ENCODE measurements at places on chromosomes 1 and 21.

DNA sequence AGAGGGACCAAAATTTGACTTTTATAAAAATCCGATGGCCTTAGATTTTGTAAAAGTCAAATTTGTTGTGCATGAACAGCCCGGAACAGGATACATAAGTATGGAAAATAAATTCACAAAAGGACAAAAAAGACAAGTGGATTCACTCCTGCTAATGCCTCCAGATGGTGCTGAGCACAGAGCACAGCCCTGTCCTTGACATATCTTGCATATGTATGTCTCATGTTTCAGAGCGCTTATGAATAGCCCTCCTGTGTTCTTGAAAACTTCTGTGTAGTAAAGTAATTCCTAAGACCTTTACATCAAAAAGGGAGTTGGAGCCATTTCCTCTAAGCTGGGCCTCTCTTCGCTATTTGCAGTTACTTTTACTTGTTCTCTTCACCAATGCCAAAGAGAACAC lies 110.7 kb upstream of the RAB3GAP2 start:
- DNase-seq: no peak

GRCh38 chr21:25983745-25984144 lies 186.8 kb downstream of the APP start:
- no peak for DNase-seq

DNA sequence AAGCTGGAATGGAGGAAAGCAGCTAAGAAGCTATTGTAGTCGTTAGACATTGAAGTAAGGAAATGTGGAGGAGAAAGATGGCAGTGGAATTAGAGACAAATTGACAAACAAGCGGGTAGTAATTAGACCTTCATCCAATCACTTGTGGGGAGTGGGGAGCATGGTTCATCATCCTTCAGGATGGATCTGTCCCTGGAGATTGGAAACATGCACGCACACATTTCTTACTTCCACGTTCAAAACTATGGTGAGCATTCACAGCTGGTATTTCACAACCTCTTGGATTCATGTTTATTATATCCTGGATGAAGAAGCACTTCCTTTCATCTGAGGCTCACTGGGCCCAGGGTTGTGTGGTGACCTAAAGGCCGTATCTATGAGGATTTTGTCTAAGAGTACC lies 188.1 kb downstream of the ST6GALNAC3 start:
- DNase-seq: no peak

GRCh38 chr1:185886046-185886445 lies 151.9 kb downstream of the HMCN1 start:
- DNase-seq: no peak

DNA sequence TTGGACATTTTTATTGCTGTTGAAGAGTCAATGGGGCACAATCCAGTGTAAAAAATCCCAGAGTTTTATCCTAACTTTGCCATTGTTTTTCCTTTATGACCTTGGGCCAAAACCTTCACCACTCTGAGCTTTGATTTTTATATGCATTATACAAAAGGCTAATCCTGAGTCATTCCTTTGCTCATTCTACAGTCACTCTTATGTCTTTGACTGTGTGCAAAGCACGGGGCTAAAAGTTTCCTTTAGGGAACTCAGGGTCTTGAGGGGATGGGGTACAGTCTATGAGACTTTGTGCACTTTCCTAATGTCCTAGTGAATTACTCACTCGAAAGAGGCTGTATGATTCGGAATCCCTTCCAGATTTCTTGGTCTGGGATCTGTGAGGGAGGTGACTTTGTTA lies 543.2 kb upstream of the CAMK1G start:
- no peak for DNase-seq

DNA sequence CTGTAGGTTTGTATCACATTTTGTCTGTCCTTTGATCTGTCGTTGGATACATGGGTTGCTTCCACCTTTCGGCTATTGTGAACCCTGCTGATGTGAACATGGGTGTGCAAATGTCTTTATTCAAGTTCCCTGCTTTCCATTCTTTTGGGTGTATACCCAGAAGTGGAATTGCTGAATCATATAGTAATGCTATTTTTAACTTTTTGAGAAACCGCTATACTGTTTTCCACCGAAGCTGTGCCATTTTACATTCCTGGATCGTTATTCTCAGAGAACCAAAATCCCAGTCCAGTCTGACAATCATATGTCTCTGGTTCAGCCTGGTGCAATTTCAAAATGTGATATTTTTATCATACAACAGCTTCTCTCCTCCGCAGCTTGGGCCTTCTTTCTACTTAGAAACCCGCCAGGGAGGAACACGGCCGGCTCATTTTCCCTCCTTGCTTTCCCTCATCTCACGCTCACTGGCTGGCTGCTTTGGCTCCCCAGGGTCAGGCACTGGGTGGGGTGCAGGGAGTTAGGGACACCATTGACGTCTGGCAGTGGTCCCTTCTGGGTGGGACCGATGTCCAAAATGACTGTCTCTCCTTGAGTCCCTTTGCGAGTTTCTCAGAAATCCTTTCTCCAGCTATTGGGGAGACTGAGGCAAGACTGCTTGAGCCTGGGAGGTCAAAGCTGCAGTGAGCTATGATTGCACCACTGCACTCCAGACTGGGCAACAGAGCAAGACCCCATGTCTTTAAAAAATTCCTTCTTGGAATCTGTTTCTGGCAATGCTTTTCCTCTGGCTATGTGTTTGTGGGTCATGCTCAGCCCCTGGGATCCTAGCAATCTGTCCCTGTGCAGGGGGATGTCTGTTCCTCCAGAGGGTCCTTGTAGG lies 73.5 kb upstream of the AKT3 start:
- no peak for DNase-seq

DNA sequence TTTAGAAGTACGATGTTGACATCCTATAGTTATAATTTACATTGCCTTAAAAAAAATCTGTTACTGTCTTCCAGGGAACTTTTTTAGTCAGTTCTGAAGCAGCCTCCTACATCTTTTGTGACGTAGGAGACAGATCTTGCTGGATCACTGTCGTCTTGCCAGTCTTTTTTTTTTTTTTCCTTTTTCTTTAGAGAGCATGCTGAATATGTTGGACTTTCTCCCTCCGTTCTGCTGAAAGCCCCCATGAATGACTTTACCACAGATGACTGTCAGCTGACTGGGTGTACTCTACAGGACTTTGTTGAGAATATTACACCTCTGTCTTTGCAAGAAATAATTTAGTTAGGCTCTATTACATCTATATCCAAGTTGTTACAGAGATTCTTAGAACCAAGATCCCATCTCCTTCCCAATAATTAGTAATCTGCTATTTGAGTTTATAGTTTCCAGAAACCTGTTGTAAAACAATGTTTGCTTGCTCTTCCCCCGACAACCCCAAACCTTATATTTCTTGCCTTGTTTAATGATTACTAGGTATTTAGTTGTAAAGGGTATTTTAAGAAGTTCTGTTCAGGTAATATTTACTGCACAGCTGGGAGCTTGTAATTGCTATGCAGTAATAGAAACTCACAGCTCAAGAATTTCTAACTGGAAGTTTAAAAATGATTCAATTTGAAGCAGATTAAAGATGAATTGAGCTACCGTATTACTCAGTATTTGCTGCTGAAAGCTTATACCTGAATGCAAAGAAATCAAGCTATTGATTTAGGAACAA lies 61.8 kb downstream of the RASAL2 start:
- no peak for DNase-seq

- DNase-seq: no peak
These were observed 611.2 kb upstream of the PLXNA2 start for GRCh38 chr1:208855403-208855802.

GRCh38 chr1:163174524-163175437 lies 27.9 kb downstream of the RGS5 start:
- no peak for DNase-seq

DNA sequence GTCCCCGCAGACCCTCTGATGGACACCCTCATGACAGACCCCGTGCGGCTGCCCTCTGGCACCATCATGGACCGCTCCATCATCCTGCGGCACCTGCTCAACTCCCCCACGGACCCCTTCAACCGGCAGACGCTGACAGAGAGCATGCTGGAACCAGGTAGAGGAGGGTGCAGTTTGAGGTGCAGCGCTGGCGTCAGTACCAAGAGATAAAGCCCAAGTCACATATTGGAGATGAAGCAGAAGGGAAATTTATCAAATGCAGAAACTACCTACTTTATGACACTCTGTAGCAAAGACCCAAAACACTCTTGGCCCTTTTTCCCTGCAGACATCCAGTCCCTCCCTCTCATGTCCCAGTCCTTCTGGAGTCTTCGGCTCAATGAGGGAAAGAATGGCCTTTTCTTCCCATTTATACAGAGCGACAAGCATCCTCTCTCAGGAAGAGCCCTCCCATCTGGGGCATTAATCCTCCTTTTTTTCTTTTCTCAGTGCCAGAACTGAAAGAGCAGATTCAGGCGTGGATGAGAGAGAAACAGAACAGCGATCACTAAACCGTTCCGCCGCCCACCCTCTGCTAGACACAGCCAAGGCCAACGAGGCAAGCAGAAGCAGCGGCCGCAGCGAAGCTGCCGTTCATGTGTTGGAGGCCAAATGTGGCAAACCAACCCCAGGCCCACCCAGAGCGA lies 30.8 kb upstream of the KIF1B start:
- no peak for DNase-seq

DNA sequence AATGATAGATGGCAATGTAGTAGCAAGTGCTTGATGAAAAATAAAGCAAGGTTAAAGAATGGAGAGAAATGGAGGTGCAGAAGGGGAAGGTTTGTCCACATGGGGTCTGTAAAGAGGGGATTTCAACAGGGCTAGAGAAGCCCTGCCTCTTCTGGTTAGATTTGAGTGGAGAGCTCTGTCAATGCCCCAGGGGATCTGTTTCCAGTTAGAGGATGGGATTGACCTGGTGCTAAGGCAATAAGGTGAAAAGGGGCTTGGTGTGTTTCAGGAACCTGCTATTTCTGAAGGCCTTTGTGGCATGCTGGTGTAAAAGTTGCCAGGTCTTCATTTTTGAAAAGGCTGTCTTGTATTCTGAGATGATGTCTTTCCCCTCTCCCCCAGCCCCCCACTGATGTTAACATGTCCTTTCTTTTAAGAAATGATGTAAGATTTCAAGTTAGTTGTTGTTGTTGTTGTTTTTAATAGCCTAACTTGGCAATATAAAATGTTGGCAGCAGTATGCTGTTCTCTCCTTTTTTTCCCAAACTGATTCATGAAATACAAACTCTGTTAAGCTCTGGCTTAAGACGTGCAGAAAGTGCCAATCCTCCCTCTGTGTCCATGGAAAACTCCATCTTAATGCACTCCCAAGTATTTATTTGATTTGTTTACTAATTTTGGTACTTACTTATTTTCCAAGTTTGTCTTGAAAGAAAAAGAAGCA lies 370.3 kb upstream of the ADGRL2 start:
- no peak for DNase-seq

- DNase-seq: no peak
These were observed 121.9 kb downstream of the CAPN8 start for GRCh38 chr1:223543560-223543959.

DNA sequence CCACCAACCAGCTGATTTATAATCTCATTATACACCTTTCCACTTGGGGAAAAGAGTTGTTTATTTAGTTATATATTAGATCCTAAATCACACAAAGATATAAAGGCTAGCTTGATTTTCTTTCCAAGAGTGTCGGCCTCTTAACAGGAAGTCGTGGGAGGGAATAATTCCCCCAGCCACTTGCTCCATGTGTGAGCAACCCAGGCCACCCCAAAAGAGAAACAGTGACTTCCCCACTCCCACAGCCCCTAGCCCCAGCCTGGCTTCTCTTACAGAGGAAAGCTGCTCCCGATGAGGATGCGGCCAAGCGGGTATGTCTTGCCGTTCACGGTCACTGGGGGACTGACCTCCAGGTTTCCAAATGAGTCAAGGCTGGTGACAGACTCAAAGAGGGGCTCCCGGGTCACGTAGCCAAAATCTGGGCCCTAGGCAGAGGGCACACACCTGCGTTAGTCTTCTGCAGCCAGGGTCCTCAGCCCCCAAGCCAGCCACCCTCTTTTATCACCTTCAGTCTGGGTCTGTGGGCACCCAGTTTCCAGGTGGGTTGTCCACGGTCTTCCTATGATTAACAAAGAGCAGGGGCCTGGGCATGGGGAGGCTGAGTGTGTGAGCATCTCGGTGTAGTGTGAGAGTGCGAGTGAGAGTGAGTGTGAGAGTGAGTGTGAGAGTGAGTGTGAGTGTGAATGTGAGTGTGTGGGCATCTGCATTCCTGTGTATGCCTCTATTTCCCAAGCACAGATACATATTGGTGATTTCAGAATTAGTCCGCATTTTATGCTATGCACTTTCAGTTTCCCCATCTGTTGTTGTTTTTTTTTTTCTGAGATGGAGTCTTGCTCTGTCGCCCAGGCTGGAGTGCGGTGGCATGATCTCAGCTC lies 25.4 kb upstream of the SDHB start:
- no peak for DNase-seq

- no peak for DNase-seq
These were observed 284.6 kb upstream of the DPYD start for GRCh38 chr1:98205291-98206017.

- no peak for DNase-seq
These were observed 9.6 kb upstream of the CD34 start for GRCh38 chr1:207920444-207921021.

- no peak for DNase-seq
These were observed 14.0 kb downstream of the NES start for GRCh38 chr1:156663178-156663577.

GRCh38 chr1:115900856-115901255 lies 59.9 kb upstream of the NHLH2 start:
- DNase-seq: no peak

- no peak for DNase-seq
These were observed 51.2 kb downstream of the DIPK1A start for GRCh38 chr1:92910081-92910480.

DNA sequence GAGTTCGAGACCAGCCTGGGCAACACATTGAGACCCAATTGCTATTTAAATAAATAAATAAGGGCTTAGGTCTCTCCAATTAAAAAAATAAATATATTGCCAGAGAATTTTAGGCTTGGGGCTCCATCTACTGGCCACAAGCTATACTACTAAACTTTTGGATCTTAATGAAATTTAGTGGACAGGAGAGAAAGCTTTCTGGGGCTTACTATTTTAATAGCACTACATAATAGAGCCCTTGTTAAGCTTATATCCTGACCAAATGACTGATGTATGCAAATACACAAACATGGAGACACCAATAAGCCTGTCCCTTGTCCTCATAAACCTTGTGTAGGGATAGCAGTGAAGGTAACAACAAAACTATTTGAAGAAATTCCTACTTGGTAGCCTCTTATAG lies 18.4 kb downstream of the CCT3 start:
- DNase-seq: no peak

- no peak for DNase-seq
These were observed 7.0 kb downstream of the PTCH2 start for GRCh38 chr1:44835738-44836675.

GRCh38 chr1:59013276-59013927 lies 229.6 kb upstream of the JUN start:
- DNase-seq: peak; percentile 41

Data from right lung (tissue), 10 donors.